BJ (cell line): ENCODE measurements at places on chromosomes 13 and 19. TPM values are rescaled to one million over a fixed set of nuclear protein-coding genes. Genes with fewer than 3 reads are reported as not detected.

The SGCG gene
- polyA plus RNA-seq: 0.29 and 0.34 TPM in 2 replicates

The TEX26 gene
- polyA plus RNA-seq: not detected in 2 replicates

The RASIP1 gene
- polyA plus RNA-seq: 0.76 and 1.1 TPM in 2 replicates

The EID2 gene
- 5.5 and 7.9 TPM in 2 replicates for polyA plus RNA-seq

The CEACAM21 gene
- polyA plus RNA-seq: not detected in 2 replicates
